NCI-H1092 (cell line): ENCODE measurements at places on chromosomes 2 and 18.

DNA sequence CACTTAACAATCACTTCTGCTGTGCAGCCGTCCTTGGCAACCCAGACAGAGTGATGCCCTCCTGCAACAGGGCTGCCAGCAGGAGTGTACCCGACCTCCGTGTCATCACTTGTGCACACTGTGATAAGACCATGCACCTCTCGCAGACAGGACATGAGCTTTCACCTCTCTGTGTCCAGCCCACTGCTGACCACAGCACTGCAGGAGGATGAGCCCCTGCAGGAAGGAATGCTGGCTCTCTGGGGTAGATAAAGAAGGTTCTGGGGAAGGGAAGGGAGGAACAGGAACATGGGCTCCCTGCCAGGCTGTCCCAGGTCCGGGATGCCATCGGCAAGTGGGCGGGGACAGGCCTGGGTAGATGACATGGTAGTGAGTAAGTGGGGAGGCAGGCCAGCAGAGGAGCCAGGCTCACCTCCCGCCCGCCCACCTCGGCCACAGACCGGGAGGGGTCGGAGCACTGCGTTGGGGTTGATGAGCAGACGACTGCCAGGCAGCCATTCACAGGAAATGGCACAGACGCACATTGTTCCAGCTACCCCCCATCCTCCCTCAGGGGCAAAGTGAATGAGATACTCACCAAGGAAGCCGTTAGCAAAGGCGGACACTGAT, 18.6 kb upstream of the COL6A3 start:
- DNase-seq, result no peak

- no peak for DNase-seq
Measured at GRCh38 chr2:145043399-145043834, 523.5 kb upstream of the ZEB2 start.

GRCh38 chr2:236678307-236678975, 108.8 kb downstream of the ACKR3 start:
- no peak for DNase-seq

DNA sequence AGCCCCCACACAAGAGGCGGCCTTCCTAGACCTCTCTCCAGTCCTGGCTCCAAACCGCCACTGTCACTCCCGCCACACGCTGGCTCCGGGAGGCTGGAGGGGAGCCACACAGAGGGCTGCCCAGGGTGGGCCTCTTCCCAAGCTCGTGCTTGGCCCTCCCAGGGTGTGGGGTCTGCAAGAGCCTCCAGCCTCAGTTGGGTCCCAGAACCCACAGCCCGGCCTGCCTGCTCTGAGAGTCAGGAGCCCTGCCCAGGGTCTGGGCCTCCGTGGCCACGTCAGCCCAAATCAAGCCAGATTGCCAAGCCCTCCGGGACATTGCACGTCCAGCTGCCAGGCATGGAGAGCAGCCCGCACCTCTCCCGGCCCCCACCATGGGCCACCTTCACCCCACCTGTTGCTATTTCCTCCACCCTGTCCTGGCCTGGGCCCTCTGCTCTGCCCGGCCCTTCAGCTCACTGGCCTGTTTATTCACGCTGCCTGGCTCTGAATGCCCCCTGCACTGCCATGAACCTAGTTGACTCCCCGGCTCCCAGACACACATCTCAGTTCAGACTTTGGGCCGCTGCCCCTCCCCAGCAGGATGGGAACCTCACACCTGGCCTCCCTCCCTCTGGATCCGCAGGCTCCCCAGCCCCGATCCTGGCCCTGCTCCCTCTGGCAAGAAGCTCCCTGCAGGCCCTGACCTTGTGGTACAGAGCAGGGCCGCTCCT, 61.0 kb downstream of the BIN1 start:
- DNase-seq, result no peak

DNA sequence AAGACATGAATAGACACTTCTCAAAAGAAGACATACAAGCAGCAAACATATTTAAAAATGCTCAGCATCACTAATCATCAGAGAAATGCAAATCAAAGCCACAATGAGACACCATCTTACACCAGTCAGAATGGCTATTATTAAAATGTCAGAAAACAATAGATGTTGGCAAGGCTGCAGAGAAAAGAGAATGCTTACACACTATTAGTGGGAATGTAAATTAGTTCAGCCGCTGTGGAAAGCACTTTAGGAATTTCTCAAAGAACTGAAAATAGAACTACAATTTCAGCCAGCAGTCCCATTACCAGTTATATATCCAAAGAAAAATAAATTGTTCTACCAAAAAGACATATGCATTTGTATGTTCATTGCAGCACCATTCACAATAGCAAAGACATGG, 61.7 kb downstream of the STRADB start:
- DNase-seq, result no peak

DNA sequence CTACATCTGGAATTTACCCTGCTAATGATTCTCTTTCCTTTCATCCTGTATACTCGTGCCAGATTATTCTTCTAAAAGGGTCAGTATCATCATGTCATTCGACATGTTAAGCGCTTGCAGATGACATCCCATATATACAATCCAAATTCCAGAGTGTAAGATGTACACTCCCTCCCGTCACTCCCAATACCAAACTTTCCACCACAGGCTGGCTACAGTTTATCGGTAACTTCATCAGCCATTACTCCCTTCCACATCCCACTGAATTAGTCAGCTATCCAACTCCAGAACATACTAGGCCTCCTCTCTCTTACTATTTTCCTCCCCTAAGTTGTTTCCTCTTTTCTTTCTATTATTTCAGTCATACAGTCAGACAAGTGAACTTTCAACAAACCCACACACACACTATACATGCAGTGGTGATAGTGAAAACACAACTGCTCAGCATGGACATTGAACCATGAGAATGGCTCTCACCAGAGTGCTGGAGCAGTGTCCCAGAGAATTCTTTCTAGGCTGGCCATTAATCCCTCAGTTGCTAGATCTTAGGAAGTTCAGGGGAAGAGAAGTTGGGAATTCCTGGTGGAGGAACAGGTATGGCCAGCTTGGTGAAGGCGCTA, 10.6 kb upstream of the NMI start:
- DNase-seq, result no peak

DNA sequence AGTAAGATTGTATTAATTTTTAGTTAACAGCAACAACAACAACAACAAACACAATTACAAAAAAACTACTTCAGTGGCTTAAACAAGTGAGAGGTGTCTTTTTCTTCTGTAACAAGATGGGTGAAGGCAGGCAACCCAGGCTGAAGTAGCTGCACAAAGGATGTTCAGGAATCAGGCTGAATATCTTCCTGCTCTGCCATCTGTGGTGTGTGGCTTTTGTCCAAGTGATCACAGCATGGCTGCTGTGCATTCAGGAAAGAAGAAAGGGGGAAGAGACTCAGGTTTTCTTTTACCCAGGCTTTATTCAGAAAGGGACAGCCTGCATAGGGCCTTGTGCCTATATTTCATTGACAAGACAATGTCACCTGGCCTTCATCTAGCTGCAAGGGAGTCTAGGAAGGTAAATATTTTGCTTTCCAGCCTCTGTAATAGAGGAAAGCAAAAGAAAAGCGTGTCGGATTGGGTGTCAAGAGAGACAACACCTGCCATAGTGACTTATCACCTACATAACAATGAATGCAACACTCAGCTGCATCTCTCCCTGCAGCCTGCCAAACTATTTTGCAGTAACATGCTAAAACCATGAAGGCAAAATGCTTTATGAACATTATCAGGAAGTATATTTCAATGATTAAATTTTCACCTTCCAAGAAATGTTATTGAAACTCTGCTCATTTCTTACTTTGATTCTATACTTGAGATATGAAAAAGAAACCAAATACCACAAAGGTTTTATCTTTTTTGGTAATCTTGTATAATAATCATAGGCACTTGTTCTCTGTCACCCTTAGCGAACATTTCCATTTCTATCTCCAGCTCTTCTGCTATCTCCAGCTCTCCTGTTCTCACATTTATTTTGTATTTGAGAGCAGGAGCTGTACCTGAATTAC, 14.6 kb downstream of the G6PC2 start:
- DNase-seq, result no peak

DNA sequence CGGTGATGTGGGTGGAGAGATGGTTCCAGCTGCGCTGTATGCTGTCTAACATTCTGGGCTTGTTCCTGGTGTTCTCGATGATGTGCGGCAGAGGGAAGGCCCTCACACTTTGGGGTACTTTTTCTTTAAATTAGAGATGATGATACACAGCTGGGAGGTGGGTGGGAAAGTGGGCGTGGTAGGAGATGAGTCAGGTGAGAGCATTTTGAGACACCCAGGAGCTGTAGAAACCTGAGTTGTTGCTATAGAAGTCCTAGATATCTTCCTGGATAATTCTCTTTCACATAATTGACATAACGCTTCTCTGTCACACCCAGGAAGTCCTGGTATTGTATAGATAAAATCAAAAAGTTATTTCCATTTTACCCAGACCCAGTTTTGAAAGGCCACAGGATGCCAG, 103.8 kb upstream of the ALKAL2 start:
- no peak for DNase-seq

GRCh38 chr18:68564961-68565360, 149.9 kb downstream of the TMX3 start:
- DNase-seq, result no peak

DNA sequence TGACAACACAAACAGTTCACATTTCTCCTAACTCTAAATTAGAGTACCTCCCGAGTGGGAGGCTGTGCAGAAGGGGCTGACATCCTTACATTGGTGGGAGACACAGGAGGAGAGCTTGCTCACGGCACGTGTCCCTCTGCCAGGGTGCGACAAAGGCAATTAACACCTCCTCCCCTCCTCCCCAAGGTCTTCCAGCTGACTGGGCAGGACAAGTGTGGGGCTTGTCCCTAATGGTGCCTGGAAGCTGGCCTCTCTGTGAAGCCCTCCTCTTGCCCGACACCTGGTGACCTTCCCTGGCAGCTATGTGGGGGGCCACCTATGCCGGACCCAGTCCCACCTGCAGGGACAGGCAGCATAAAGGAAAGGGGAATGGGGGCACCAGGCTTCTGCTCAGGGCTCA, 57.0 kb downstream of the FAM168B start:
- no peak for DNase-seq

GRCh38 chr2:221400411-221400810, 171.7 kb downstream of the EPHA4 start:
- DNase-seq, result no peak

GRCh38 chr2:101679037-101679726, 18.3 kb upstream of the MAP4K4 start:
- DNase-seq, result no peak

- DNase-seq, result no peak
Measured at GRCh38 chr2:107742460-107743027, 84.1 kb upstream of the RGPD4 start.

DNA sequence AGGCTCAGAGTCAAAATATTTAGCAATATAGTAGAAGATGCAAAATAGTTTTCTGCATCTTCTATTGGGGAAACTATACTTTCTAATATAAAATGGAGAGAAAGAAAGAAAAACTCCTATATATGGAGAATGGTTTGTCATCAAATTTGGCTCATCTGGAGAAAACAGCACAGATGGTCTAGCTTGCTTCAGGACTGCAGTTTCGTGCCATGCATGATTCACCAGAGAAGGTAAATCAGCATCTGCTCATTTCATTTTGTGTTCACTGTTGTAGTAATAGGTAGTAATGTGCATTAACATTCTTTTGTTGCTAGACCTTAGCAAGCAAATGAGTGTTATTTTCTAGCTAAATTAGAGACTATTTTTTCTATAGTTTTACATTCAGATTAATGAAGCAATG, 179.0 kb downstream of the ASXL3 start:
- peak; percentile 46 for DNase-seq

DNA sequence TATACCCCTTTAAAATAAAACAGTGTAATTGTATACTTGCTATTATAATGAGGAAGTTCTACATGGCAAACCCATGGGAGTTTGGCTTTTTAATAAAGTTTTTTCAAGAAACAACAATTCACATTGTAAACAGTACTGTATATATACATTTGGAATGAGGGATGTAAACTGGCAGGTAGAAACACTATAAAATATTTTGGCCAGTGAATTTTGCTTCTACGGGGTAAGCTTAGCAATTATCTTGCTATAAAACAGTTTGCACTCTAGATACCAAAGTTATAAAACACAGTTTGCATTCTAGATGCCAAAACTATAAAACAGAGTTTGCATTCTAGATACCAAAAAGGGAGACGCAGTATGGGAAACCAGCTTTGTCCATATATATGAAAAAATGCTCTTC, 16.6 kb downstream of the THUMPD2 start:
- no peak for DNase-seq

GRCh38 chr2:160970052-160970965, 189.9 kb upstream of the TANK start:
- DNase-seq, result peak; percentile 1

DNA sequence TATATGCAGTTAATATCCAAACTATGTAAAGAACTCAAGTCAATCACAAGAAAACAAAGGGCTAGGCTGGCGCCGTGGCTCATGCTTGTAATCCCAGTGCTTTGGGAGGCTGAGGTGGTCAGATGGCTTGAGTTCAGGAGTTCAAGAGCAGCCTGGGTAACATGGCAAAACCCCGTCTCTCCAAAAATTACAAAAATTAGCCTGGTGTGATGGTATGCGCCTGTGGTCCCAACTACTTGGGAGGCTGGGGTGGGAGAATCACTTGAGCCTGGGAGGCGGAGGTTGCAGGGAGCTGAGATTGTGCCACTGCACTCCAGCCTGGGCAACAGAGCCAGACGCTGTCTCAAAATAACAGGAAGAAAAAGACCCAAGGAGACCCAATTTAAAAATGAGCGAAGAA, 91.9 kb upstream of the ALKAL2 start:
- DNase-seq, result no peak

GRCh38 chr2:173830170-173830569, 135.0 kb downstream of the SP3 start:
- DNase-seq, result no peak

DNA sequence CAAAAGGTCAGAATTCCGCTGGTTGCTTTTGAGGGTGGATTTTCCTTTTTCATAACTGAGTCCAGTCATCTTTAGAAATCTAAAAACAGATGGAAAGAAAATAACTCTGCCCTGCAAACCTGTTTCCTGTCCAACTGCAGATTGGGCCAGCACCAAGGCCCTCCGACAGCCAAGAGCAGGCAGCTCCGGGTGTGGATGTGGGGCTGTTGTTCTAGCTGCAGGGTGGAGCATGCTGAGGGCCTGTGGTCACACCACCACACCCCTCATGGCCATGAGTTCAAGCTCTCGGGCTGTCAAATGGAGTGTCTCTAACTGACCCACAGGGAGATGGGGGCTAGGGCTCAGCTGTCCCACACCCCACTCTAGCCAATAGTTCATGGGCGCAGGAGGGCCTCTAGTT, 69.3 kb upstream of the BZW1 start:
- no peak for DNase-seq
